Transverse colon (tissue), 4 donors: ENCODE measurements at places on chromosomes 11 and 22. TPM values are rescaled to one million over a fixed set of nuclear protein-coding genes. Genes with fewer than 3 reads are reported as not detected.

The SHISAL1 gene
- total RNA-seq, result 3.0 TPM

The CDHR5 gene
- total RNA-seq, result 256 TPM

The MS4A14 gene
- total RNA-seq, result 1.2 TPM

The INS gene
- not detected for total RNA-seq

The OR9G1 gene
- total RNA-seq, result not detected

The CTSC gene
- 91.5 TPM for total RNA-seq

The MS4A6A gene
- 51.3 TPM for total RNA-seq

The MIOX gene
- total RNA-seq, result not detected

The OR52W1 gene
- not detected for total RNA-seq

The ST14 gene
- total RNA-seq, result 528 TPM

The CD3D gene
- total RNA-seq, result 3.5 TPM

The CRYBA4 gene
- total RNA-seq, result not detected

The BTG4 gene
- total RNA-seq, result not detected

The C11orf68 gene
- 15.2 TPM for total RNA-seq

The SCN4B gene
- not detected for total RNA-seq

The CCDC188 gene
- total RNA-seq, result not detected

The ARHGEF12 gene
- total RNA-seq, result 83.2 TPM

The GPHA2 gene
- total RNA-seq, result not detected

The TREH gene
- total RNA-seq, result not detected

The GLYAT gene
- total RNA-seq, result not detected

The TENM4 gene
- 0.40 TPM for total RNA-seq

The ATG16L2 gene
- total RNA-seq, result 109 TPM

The F2 gene
- total RNA-seq, result not detected

The GPR83 gene
- 3.8 TPM for total RNA-seq

The UBASH3B gene
- 28.8 TPM for total RNA-seq

The RASL10A gene
- 1.2 TPM for total RNA-seq

The LUZP2 gene
- total RNA-seq, result 2.2 TPM

The HBG2 gene
- not detected for total RNA-seq

The OR10A2 gene
- total RNA-seq, result not detected

The PKP3 gene
- total RNA-seq, result 159 TPM

The CNTF gene
- total RNA-seq, result 1.1 TPM

The NFRKB gene
- total RNA-seq, result 41.5 TPM

The DEUP1 gene
- total RNA-seq, result not detected

The OR5AP2 gene
- not detected for total RNA-seq

The TPP1 gene
- total RNA-seq, result 114 TPM

The APOL6 gene
- 20.2 TPM for total RNA-seq

The MYRF gene
- total RNA-seq, result 10.2 TPM

The CHST1 gene
- total RNA-seq, result 0.27 TPM

The FIBIN gene
- total RNA-seq, result 15.2 TPM

The RAB39A gene
- not detected for total RNA-seq

The MS4A3 gene
- total RNA-seq, result not detected

The PATE4 gene
- total RNA-seq, result not detected

The OR2AT4 gene
- not detected for total RNA-seq

The OR51B4 gene
- total RNA-seq, result not detected

The GUCY1A2 gene
- total RNA-seq, result 0.79 TPM

The PDE3B gene
- total RNA-seq, result 91.1 TPM

The LINC01488 gene
- total RNA-seq, result not detected

The ACTN3 gene
- total RNA-seq, result not detected

The POTEH gene
- total RNA-seq, result not detected

The C1QTNF5 gene
- 8.6 TPM for total RNA-seq

The NLRP6 gene
- not detected for total RNA-seq

The ZNF408 gene
- total RNA-seq, result 19.3 TPM

The MRGPRE gene
- total RNA-seq, result not detected

The C11orf21 gene
- not detected for total RNA-seq

The C11orf98 gene
- total RNA-seq, result 42.4 TPM

The SMTNL1 gene
- total RNA-seq, result not detected
